Activated T-cell treated with anti-CD3 and anti-CD28 coated beads, Interleukin-2, amount 50 U/mL, for 48 hours (primary cell): ENCODE measurements at places on chromosomes 2 and 18.
A peak's percentile ranks its signal among the peaks of the same experiment; 100 is the strongest.

- no peak for DNase-seq
Observed at GRCh38 chr2:221350616-221351015, 221.5 kb downstream of the EPHA4 start.

DNA sequence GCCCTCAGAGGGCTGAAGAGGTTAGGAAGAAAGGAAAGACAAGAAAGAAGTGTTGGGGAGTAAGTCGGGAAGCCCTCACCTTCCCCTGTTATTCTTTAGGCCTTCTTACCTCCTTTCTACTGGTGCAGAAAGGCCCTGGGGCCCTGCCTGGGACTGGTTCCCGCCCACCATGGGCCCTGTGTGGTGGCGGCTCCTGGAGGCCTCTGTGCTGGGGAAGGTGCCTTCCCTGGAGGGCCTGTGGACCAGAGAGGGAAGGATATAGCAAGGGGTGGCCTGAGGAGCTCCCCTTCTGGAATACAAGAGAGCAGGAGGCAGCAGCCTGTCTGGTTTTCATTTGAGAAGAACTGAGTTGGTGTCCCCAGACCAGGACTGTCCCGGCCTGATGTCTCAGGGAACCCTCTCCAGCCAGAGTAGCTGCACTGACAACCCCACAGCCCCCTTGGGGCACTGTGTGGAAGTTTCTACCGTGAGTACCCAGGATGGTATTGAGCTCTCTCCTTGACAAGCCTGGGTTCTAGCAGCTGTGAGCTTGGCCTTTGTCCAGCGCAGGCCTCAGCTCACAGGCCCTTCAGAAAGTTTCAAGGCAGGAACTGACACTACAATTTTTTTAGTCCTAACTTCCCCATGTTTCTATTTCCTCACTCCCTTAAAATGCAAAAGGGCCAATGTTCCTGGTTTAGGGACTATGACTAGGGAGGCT lies 47.1 kb downstream of the EFR3B start:
- no peak for DNase-seq

GRCh38 chr2:66582104-66582986 lies 147.4 kb downstream of the MEIS1 start:
- no peak for DNase-seq

GRCh38 chr2:98899041-98899702 lies 36.9 kb downstream of the CRACDL start:
- peak; percentile 1 for DNase-seq

- DNase-seq: no peak
Observed at GRCh38 chr2:28647682-28648081, 103.9 kb upstream of the PPP1CB start.

GRCh38 chr2:47602996-47603395 lies 179.9 kb upstream of the MSH6 start:
- DNase-seq: no peak

DNA sequence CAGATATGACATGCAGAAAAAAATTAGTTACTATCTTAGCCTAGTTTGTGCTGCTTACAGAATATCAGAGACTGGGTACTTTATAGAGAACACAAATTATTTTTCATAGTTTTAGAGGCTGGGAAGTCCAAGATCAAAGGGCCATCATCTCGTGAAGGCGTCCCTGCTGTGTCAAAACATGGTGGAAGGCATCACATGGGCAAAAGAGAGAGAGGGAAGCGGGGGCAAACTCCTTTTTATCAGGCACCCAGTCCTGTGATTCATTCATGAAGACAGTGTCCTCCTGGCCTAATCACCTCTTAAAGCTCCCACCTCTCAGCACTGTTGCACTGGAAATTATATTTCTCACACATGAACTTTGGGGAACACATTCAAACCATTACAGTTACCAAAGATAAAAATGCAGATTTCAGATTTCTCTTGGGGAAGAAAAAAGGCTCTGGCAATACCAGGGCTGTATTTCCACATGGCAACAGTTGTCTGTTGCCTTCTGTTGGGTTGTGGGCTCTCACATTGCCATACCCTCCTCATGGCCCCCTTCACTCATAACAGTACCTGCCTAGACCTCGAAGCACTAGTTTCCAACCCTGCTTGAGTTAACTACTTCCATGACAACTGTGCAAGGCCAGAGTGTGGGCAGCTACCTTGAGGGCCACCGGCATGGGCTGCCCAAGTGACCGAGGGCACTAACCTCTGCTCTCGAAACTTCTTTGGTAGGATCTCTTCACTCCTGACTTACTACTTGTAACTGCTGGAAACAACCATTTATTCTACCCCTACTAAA lies 2.7 kb upstream of the ACTR3 start:
- no peak for DNase-seq

GRCh38 chr2:119860924-119861323 lies 101.2 kb downstream of the PTPN4 start:
- DNase-seq: no peak

DNA sequence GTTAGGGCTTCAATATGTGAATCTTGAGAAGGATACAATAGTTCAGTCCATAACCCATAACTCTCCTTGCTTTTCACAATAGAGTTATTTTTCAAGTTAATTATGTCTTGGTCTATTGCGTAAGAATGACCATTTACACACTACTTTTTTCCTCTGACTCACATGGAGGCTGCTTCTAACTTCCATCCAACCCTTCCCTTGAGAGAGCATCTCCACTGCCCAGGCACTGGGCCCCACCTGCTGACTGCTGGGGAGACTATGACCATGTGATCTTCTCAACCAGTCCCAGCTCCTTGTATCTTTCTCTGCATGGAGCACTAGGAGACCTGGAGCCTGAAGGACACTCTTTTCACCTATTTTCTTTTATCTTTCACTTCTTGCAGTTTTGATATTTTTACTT lies 251.5 kb downstream of the GPD2 start:
- no peak for DNase-seq

DNA sequence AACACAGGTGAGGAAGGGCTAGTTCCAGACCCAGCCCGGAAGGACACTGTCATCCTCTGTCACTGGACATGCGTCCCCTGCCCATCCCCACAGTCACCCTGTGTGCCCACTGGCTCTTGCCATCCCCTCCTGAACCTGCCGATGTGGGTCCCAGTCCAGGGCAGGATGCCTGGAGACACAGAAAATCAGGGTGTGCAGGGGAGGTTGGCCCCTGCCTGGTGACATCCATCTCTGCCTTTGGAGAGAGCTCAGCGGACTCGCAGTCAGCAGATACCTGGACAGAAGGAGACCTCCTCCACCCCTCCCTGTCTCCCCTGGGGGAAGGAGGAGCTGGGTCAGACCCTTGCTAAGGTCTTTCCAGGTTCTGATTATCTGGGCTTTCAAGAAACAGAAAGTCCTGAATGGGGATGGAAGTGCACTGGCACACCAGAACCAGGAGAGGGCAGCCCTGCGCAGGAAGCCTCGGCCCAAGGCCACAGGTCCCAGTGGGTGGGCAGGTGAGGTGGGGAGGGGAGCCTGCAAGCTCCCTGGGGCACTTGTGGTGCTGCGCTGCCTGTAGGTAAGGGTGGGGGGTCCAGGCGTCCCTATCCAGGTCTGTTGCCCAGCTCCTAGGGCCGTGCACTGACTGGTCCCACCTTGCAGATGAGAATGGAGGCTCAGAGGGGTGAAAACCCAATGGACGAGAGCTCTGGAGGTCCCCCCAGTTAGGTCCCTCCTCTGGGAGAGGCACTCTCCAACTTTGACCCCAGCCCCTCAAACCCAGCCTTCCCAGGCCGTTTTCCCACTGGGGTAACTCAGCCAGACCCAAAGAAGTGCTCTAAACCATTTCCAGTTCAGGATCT lies 9.7 kb upstream of the OTOS start:
- peak; percentile 59 for DNase-seq

DNA sequence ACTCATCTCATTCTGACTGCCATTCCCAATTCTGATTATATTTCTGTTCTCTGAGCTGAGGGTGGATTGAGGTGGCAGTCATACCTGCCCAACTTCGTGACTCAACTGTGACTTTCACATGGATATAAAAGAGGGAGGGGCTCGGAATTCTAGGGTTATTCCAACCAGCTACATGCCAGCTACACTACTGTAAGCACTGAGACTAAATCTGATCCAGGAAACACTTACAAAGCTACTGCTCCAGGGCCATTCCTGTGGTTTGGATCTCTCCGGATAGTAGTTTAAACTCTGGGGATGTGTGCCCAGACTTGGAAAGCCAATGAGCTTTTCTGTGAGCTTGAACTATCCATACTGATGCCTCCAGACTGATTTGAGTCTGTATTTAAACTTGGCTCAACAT lies 7.9 kb downstream of the MAP2 start:
- no peak for DNase-seq

DNA sequence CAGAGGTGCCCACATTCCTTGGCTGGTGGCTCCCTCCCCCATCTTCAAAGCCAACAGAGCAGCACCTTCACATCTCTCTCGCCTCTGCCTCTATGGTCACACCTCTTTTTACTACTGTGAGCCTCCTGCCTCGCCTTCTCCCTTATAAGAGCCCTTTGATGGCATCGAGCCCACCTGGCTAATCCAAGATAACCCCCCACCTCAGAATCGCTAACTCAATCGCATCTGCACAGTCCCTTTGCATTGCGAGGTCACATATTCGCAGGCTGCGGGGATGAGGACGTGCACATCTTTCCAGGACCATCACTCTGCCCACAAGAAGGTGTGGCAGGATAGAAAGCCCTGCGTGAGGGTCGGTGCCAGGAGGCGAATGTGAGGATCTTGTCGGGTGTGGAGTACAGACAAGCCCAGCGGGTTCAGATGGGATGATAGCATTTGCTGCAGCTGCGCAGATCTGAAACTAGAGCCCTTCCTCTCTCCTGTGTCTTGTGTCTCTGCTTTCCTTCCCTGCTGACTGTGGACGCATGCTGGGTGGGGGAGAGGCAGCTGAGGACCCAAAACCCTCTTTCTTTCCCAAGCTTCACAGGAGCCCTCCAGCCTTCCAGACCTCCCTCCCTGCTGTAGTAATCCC lies 148.3 kb upstream of the HDAC4 start:
- no peak for DNase-seq

DNA sequence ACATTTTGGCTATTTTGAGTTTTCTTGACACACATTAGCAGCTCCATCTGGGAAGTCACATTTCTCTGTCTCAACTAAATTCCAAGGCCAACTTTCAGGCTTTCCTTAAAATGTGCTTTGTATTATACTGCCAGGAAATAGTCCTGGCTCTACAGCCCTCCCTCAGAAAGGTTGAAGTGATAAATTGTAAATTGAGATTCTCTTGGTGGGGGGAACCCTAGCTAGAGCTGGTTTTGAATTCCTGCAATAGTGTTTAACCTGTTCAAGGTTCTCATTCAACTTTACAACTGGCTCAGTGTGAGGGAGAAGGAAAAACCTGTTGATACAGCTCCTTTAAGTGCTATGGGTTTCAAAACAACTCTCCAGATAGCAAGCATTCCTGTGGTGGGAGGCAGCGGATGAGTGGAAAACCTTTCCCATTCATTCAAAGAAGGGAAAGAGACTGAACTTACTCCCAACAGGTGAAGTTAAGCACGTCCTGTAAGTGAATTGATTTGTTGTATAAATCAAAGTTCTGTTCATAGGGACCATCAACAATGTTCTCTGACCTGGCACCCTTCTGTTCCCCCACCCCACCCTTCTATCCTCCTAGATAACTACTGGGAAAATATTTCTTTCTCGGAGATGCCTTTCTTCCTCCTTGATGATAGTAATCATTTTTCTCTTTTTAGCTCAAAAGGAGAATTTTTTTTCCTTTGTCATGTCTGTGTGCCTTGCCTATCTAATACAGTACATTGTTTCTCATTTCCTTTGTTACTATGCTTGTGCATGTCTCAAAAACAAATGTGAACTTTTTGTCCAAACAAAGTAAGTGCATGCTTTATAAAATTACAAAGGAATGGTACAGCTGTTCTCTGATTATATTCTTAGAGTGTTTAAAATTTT lies 44.2 kb upstream of the SLC39A10 start:
- no peak for DNase-seq

DNA sequence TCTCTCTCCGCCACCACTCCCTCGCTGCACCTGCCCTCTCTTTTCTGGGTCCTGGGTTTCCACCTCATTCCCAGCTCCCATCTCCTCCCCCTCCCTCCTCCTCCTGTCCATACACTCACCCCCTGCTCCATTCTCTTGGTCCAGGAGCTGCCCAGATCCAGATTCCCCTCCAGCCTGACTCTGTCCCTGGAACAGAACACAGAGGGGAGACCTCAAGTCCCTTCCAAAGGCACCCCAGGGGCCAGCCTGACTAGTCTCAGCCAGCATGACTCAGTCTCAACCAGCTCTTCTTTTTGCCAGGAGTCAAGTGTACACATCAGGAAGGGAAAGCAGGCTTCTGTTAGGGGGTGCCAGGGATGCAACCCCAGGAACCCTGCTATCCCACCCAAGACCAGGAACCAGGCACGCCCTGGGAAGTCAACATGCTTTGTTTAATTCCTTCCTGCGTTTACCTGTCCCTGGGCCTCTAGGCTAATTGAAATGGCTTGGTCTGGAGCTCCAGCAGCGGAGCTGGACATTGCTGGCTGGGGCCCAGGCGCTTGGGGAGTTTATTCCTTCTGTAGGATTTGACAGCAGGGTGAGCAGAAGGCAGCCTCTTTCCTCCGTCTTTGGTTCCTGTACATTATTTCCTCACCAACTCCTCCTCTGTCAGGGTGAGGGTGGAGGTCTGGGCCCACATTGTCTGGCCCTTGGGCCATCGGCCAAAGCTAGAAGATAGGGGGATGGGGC lies 28.4 kb upstream of the SELENOI start:
- DNase-seq: no peak

GRCh38 chr2:217299590-217299989 lies 439.7 kb upstream of the TNP1 start:
- DNase-seq: no peak

DNA sequence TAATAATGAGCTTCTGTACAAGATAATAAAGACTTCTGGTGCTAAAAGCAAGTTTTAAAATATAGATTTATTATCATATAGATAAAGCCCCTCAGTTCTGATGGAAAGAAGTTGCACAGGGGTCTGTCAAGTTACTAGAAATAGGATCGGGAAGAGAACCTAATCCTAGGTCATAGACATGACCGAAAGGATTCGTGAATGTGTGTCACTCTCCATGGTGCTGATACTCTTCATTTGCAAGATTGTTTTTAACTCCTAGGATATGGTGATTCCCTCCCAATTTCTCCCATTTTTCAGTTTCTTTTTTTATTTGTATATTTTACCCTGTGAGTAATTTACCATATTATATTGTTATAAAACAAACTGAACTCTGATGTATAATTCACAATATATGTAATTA lies 58.9 kb upstream of the CTNNA2 start:
- DNase-seq: no peak

DNA sequence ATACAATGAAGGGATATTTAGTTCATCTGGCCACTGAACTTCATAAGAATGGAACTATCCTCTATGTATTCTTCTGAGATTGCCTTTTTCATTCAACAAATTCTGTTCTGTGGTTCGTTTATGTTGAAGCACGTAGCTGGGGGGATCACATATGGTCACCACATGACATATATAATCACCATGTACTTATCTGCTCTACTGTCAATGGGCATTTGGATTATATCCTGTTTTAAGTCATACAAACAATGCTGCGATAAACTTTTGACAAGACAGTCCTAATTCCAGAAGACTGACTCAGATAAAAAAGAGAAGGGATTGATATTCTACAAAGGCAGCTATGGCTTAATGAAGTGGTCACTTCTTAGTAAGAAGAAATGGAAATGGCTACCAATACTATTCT lies 116.0 kb upstream of the CCDC195 start:
- DNase-seq: no peak

GRCh38 chr2:27752551-27753237 lies 18.8 kb upstream of the MRPL33 start:
- DNase-seq: no peak
